Neuronal stem cell (in vitro differentiated cells): ENCODE measurements at places on chromosomes 2 and 18.

GRCh38 chr2:187826023-187826422 is 271.8 kb upstream of the TFPI start:
- no peak for DNase-seq

- no peak for DNase-seq
Measured at GRCh38 chr2:143261986-143262385, 132.8 kb downstream of the ARHGAP15 start.

GRCh38 chr2:190970160-190970559 is 43.8 kb downstream of the STAT1 start:
- DNase-seq: no peak

GRCh38 chr2:96520697-96521096 is 15.5 kb upstream of the NEURL3 start:
- DNase-seq: no peak

DNA sequence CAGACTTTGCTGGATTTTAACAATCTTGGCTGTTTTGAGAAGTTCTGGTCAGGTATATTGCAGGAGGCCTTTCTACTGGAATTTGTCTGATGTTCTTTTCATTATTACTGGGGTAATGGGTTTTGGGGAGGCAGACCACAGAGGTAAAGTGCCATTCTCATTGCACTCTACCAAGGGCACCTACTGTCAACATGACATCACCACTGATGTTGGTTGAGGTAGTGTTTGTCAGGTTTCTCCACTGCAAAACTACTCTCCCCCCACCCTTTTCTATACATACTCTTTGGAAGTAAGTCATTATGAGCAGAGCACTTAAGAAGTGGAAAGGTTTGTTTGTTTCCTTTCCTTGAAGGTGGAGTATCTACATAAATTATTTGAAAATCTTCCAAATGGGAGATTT is 27.0 kb downstream of the PRKD3 start:
- DNase-seq: no peak

GRCh38 chr2:164975891-164976290 is 20.6 kb upstream of the SLC38A11 start:
- DNase-seq: no peak

GRCh38 chr2:186737732-186738508 is 44.1 kb downstream of the FAM171B start:
- DNase-seq: no peak

DNA sequence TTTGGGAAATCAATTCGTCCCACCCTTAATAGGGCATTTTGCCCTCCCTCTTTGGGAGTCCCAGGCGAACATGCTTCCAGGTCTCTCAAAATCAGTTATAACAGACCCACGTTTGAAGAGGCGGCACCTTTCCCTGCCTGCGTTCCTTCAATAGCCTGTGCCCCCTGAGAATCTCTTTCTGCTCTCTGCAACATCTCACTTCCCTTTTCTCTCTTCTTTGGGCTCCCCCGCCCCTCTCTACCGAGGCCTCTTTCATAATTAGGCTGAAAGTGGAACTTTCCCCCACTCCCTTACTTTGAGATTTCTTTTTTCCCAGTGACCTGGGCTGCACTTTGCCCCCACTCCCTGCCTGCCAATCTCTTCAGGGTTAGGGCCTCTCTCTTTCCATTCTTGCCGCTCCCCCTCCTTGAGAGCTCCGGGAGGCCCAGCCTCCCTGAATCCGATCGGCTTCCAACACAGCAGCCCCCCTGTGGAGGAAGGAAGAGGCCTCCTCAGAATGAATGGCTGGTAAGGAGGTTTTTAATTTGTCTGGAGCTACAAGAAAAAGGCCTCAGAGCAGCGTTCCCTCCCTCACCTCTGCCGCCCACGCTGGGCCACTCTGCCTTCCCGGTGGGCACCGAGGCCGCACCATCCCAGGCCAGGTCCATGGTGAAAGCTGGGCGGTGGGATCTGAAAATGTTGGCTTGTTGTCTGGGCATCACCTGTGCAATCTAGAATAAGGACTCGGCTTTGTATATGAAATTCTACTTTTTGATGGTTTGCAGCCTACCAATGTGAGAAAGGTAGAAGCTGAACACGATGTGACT is 162.6 kb upstream of the SIX3 start:
- DNase-seq: peak; percentile 80

DNA sequence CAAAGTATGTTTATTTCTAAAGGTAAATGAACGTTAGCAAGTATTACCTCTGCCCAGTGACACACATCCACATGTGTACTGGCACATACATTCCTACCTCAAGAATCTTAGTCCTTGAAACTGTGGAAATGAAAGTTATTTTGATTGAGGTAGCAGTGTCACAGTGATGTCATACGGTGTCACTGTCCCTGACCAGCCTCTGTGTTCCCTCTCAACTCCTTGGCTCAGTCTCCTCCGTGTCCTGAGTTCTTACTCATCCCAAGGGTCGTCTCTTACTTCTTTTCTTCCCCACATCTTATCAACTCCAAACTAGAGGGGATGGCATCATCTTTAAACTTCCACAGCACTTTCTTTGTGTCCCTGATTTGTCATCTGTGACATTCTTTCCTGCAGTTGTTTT is 3.3 kb downstream of the NCK2 start:
- DNase-seq: no peak

DNA sequence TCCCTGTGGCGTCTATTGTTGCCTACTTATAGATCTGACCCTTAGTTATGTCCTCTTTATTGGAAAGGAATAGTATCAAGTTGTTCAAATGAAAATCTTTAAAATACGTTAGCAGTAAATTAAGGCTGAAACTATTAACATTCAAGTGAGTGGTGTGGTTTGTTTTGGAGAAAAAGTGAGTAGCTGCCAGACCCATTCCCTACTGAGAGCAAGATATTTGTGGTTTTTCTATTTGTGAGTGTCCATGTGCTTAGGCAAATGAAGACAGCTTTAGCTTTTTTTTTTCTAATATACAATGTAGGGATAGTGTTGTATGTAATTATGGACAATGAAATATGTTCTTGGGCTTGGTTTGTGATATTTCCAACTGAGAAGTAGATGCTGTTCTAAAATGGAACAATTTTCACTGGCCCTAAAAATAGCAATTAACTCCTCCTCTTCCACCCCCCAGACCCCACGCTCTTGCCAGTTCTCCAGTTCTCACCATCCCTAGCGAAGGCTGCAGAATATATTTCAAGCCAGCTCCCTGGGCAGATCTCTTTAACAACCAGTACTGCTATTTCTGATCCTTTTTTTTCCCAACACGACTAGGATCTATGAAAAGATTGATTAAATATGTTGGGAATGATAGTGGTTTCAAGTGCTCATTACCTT is 83.1 kb downstream of the CCDC85A start:
- DNase-seq: no peak

DNA sequence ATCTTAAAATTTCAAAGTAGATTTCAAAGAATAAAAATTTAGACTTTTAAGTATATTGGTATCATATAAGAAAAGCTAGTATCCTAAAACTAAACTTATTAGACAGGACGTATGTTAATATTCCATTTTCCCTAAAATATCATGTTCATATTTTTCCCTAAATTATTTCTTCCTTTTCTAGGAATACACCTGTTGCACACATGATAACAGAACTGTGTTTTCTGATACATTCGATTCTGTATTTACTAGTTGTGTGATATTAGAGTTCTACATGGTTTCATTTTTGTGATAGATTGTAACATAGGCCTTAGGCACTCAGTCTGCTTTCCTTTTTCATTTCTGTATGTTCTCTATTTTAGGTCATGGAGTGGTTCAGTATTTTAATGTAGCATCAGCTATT is 10.9 kb downstream of the RBM45 start:
- no peak for DNase-seq

GRCh38 chr2:239523954-239524330 is 123.1 kb upstream of the HDAC4 start:
- no peak for DNase-seq

- DNase-seq: no peak
Measured at GRCh38 chr2:156470975-156471583, 34.9 kb downstream of the GPD2 start.

DNA sequence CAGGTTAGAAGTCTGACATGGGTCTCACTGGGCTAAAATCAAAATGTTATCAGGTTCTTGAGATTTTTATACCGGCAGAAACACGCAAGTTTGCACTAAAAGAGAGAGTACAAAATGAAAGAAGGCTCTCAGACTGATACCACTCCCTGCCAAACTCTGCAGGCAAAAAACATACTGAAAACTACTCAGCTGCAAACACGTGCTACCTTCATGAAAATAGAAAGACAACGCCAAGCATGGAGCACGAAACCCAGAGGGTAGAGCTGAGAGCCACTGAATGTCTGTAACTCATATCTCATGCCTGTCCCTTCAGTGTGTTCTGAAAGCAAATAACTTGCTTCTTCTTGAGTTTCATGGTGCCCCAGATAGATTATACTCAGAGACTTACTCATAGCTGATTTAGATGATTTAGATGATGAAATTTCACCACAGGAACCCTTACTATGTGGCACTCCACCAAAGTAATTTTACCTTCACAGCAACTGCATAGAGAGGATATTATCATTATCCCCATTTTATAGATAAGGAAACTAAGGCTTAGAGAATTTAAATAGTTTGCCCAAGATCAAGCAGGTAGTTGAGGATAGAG is 313.0 kb upstream of the SLC39A10 start:
- DNase-seq: no peak

- DNase-seq: peak; percentile 80
Measured at GRCh38 chr2:226799211-226799975, at the start of gene IRS1. Gene IRS1, minus strand, starts transcription at chr2:226799820. Its CDS starts 1,082 bp downstream, at chr2:226798738.

GRCh38 chr2:57698935-57699449 is 347.6 kb upstream of the VRK2 start:
- no peak for DNase-seq

GRCh38 chr2:98532756-98533155 is 75.6 kb downstream of the COA5 start:
- DNase-seq: no peak

DNA sequence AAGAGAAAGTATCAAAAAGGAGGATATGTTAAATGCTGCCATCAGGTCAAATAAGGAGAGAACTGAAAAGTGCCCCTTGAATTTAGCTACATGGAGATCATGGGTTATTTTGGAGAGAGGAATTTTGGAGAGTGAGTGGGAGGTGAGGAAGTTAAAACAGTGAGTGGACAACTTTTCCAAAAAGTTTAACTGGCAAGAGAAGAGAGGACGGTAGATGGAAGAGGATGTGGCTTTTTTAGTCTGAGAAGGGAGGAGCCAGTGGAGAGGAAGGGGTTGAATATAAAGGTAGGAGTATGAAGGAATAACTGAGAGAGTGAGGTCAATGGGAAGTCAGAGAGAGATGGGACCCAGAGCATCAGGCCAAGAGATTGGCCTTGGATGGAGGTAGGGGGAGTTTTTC is 62.5 kb upstream of the NFE2L2 start:
- no peak for DNase-seq

- no peak for DNase-seq
Measured at GRCh38 chr18:60746491-60746890, 373.9 kb upstream of the MC4R start.

GRCh38 chr2:179612108-179612507 is 249.3 kb downstream of the ZNF385B start:
- no peak for DNase-seq

- no peak for DNase-seq
Measured at GRCh38 chr18:79401494-79402208, 5.9 kb downstream of the NFATC1 start.

DNA sequence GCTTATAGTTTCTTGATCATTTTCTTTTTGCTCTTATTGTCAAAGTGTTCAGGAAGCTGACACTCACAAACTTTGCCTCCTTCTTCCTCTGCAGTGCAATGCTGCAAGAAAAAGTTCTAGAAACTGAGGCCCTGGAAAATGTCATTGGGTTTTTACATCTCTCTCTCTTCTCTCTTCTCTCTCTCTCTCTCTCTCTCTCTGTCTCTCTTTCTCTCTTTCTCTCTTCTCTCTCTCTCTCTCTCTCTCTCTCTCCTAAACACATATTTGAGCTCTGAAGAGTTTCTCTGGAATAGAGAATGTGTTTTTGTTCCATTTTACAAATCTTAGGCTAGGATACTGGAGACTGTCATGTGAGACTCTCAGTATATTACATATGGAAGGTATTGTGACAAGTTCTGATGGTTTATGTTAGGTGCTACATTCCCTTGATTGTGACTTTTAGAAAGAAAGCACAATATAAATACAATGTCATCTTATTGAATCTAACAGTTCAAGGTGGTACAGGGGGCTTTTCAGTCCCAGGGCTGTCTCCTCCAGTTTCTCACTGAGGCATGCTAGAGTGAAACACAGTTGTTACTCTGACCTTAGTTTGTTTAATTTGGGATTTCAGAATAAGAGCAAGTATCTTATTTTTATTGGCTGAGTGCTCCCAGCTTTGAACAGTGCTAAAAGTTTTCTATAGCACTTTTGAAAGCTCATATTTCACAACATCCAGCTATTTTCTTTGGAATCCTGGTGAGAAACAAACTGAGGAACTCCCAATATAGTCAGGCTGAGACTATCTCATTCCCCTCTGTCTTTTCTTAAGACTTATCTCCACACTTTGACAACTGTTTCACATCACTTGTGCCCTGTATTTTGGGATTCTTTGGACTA is 41.4 kb upstream of the EHBP1 start:
- no peak for DNase-seq

DNA sequence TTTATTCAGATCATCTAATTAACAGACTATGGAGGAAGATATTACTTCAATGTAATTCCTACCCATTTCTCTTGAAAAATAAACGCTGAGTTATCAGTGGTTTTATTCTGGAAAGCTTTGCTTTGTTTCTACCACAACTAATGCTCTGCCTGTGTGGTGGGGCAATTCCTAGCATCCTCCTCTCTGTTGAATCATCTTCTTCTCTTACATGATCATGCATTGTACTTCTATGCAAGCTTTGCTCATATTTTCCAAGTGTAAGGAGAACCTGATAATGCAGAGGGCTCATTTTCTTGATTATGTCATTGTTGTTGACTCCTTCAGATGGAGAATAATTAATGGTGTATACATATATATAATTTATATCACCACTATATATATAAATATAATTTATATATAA is 46.7 kb downstream of the CCDC195 start:
- no peak for DNase-seq

GRCh38 chr2:136664713-136665405 is 100.5 kb upstream of the THSD7B start:
- DNase-seq: no peak

- DNase-seq: no peak
Measured at GRCh38 chr2:231373184-231373583, 22.3 kb upstream of the B3GNT7 start.

GRCh38 chr2:59012971-59013370 is 771.8 kb upstream of the FANCL start:
- DNase-seq: no peak

- DNase-seq: no peak
Measured at GRCh38 chr18:60163622-60164021, 209.0 kb downstream of the MC4R start.

DNA sequence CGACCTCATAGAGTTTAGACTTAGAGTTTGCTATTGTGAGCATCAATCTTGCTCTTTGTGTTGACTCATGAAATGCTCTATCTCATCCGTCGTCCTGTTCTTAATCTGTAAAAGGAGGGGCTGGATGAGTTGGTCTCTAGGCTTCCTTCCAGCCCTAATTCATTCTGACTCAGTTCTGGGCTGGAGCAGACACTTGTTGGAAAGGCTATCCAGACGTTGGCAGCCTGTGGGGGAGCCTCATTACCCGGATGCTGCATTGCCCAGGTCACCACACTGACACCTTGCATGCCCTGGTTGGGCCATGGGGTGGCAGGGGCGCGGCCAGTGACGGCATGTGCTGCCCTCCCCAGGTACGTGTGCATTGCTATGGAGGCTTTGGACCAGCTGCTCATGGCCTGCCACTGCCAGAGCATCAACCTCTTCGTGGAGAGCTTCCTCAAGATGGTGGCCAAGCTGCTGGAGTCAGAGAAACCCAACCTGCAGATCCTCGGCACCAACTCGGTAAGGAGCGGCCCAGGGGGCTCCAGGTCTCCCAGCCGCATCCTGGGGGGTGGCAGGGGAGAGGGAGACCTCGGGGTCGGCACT is 61.5 kb downstream of the EFR3B start:
- no peak for DNase-seq

- peak; percentile 14 for DNase-seq
Measured at GRCh38 chr2:136384531-136385303, 266.8 kb upstream of the CXCR4 start.
